ENCODE measurements at places on chromosomes 5 and 9.

DNA sequence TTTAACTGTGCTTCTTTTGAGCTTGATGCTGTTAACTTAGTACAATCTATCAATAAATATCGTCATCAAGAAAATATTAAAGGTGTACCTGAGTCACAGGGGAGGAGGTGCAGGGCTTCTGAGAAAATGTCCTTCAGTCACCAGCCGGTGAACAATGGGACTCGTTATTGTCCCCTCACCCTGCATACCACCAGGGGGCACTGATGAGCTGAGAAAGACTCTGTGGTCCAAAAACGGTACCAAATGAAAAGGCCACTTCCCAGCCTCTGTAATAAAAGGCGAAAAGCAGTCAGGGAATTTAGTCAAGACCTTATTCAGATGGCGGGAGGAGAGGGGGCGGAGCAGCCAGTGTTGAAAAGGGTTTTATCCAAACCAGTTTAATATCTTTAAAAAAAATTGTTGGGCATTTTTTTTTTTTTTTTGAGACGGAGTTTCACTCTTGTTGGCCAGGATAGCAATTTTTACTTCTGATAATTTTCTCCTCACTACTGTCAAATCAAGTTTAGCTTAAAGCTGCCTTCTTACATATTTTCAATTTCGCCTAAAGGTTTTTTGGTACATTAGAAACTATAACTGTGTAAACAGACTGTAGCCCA, 271.9 kb upstream of the ADAMTS16 start:
- DNase-seq, result peak; percentile 15

DNA sequence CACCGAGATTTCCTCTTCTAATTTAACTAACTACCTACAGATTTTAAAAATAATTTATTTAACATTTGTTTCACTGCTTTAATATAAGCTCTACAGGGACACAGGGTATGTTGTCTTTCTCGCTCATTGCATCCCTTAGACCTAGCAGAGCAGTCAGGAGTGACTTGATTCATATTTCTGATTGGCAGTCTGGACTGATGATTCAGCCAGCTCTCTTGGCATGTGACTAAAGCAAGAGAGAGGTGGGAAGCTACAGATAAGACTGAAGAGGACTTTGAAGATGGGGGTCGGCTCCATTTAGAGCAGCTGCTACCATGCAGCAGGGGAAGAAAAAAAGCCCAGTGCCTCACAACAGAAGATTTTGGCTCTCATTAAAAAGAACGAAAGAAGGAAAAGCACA, 173.4 kb upstream of the STK32A start:
- no peak for DNase-seq

DNA sequence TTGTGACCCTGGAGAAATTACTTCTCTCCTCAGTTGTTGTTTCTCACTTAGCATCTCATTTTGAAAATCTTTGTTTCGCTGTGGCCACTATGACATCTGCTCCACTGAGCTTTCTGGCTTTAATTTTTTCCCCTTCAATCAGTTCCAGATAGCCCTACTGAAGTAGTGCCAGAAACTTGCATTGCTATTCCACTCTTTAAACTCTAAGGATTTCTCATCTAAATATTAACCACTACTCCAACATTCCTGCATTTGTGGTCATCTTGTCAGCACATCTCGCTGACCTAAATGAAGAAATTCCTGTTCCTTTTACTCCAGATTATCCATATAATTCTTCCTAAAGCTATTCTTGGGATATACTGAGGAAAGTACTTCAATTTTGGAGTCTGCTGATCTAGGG, 15.3 kb upstream of the NOL6 start:
- no peak for DNase-seq

GRCh38 chr9:108997112-108997511, 16.2 kb downstream of the CTNNAL1 start:
- DNase-seq, result no peak

- DNase-seq, result no peak
Measured at GRCh38 chr5:178293400-178293799, 60.8 kb upstream of the PHYKPL start.

DNA sequence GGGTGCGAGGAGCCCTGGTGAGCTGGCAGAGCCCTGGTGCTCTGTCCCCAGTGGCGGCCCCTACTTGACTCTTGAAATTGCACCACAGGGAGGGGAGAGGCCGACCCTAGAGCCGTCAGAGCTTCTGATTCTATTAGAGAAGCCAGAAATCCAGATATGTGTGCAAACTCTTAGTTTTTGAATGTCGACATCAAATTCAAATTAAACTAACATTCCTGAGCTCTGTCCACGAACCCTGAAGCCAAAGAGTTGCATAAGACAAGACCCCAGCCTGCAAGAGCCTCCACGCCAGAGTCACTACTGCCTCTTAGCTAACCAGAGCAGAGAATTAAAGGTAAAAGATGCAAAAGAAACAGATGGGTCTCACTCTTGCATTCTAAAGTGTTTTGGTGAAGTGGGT, 29.8 kb upstream of the MSX2 start:
- no peak for DNase-seq

DNA sequence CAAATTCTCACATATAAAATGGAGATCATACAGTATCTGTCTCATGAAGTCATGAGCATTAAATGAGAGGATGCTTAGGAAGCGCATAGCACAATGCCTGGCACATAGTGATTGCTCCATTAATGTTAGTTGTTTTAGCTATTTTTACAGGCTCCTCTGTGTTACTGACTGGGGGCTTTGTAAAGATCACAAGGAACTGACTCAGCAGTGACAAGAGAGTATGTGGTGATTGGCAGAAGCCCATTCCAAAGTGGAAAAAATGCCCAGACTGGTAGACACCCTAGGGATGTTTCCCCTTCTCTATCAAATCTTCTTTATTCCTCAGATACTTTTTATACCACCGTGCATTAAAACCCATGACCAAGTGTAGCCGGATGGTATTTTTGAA, 33.5 kb downstream of the ABLIM3 start:
- no peak for DNase-seq

GRCh38 chr5:126869005-126869451, 92.1 kb downstream of the LMNB1 start:
- no peak for DNase-seq

Data from stimulated activated CD4-positive, alpha-beta T cell treated with anti-CD3 and anti-CD28 coated beads, TNF-alpha, amount 100 ng/mL, for 1 hour (primary cell).